ENCODE measurements at places on chromosomes 6 and 20. TPM values are rescaled to one million over a fixed set of nuclear protein-coding genes. Genes with fewer than 3 reads are reported as not detected.

The TOX2 gene
- 2.0 TPM for total RNA-seq

The OR12D3 gene
- total RNA-seq = not detected

DNA sequence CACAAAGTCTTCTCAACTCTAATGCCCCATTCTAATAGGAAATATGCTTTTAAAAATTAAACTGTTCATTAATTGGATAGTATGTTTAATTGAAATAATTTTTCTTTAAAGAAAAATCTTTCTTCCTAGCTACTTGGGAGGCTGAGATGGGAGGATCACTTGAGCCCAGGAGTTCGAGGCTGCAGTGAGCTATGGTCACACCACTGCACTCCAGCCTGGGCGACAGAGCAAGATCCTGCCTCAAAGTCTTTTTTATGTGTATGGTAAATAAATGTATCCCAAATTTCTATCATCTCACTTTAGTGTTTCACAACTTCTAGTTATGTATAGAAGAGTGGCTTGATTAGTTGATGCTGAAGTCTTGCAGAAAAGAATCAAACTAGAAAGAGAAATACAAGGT is 4.5 kb downstream of the DSE start:
- no peak for DNase-seq

DNA sequence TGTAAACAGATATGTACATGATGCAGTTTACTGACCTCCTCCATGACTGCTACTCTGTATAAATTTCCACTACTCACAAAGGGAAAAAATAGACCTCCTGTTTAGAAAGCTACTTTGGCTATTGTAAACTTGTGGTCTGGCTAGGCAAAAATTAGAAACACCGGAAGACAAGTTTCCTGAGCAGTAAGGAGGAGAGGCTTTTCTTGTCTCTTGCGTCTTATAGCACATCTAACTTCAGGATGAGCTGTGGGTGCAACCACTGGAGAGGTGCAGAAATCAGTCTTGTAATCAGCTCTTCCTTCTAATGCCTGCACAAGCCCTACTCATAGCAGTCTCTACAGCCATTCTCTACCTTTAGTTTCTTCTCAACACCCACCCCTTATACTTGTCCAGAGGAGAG is 296.5 kb upstream of the SLC35B3 start:
- DNase-seq = no peak

DNA sequence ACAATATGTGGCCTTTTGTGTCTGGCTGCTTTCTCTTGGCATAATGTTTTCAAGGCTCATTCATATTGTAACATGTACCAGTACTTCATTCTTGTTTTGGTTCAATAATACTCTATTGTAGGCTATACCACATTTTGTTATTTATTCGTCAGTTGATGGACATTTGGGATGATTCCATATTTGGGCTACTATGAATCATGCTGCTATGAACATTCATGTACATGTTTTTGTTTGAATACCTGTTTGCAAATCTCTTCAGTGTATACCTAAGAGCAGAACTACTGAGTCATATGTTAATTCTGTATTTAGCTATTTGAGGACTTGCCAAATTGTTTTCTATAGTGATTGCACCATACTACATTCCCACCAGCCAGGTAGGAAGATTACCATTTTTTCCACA is 259.9 kb downstream of the GMPR start:
- no peak for DNase-seq

DNA sequence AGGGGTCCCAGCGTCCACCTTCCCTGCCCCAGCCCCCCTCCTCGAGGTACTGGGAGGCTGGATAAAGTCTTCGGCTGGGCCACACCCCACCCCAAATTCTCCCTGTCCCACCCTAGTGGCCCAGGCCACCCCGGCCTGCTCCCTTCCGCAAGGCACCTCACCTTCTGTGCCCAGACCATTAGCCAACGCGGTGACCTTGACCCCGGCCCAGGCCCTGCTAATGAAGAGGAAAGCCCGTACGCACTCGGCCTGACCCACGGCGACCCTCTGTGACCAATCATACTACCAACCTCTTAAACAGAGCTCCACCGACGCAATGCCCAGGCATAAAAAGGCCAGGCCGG is 182 bp upstream of the OXT start:
- DNase-seq = no peak

DNA sequence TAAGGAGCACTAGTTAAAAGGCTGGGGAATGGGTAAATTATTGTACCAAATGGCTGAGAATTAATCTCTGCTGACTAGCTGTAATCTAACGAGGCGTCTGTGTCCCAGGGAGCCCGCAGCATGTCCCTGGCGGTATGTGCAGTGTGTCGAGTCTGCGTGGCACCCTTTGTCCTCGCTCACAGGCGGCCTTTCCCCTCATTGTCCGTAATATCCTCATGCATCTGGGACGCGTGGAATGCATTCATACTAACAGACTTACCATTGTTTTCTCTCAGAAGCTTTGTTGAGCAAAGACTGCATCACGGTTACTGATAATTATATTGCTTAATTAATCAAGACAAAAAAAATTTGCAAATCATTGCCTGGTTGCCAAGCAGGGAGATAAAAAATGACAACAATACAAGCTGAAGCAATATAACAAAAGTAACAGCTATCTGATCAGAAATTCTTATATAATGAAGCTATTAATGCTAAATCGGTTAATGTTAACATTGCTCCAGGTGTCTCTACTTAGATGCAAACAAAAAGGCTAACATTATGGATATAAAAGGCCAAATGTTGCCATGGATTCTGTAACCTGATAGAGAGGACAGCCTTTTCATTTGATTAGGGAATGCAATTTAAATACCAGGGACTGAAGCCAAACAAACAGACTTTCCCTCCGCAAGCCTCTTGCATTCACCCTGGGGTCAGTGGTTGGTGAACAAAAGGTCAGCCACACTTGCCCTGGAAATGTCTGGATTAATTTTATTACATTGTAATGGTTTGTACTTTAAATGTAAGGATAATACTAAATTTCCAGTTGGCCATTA is 124.8 kb downstream of the INSM1 start:
- no peak for DNase-seq

GRCh38 chr6:47650553-47651432 is 47.6 kb upstream of the ADGRF4 start:
- DNase-seq = no peak

DNA sequence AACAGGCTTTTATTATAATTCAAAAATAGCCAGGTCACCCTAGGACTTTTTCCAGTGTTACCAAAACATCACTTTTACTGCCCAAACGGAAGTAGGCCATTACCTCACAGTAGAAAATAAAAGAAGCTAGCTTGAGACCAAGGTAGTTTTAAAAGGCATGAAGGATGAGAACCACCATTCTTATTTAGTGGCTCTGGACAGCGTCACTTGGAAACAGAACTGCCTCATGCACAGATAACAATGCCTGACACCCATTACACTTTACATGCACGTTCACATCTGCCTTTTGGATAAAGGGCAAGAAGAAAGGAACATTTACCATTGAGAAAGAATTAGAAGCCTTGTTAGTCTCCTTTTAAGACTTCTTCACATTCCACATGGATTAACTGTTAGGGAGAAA is 1.9 kb upstream of the PAQR8 start:
- no peak for DNase-seq

DNA sequence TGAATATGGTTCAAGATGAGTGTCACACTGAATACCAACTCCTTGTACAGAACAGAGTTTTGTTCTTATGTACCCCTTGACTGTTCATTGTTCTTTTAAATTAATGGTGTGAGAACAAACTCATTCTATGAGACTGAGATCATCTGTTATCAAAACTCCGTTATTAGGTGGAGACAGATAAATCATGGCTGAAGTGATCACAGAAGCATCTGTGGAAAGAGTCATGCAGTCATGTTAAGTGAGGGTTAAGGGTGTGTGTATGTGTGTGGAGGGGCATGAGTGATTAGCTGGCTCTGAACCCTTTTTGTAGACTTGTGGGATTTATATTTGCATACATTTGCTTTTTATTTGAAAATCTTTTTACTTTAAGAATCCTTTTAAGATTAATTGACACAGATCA is 24.7 kb downstream of the ADGRG6 start:
- DNase-seq = no peak

GRCh38 chr6:30087876-30088275 is 12.3 kb upstream of the RNF39 start:
- no peak for DNase-seq

DNA sequence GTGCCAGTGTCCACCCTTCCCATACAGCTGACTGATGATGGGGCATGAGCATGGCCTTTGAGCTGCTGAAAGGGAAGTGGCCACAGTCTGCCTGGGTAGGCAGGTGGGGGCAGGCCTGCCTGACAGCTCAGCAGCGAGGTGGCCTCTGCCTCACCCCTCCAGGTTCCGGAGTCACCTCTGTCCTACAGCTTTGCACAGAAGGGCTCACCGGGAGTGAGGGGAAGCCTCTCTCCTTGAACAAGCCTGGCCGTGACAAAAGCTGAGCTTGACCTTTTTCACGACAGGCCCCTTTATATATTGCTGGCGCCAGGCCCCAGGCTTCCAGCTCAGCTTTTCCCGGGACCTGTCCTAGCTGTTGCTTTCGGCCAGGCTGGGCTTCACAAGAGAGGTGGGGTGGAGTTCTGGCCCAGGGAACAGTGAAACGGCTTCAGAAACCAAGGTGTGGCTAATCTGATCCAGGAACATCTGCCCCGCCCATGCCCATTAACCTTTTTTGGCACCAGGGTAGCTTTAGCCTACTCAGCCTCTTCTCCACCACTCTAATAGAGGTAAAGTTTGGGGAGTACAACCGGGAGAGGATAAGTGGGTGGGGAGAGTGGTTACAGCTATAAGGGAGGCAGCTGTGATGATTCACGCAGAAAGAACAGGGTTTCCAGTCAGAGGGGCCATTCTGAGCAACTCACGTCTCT is 42.9 kb downstream of the C6orf132 start:
- DNase-seq = no peak
